ENCODE measurements at places on chromosomes 1 and 21. TPM values are rescaled to one million over a fixed set of nuclear protein-coding genes. Genes with fewer than 3 reads are reported as not detected.

AQP10 gene
- 3.0 TPM for polyA plus RNA-seq

CHRM3 gene
- 5.7 TPM for polyA plus RNA-seq

VANGL2 gene
- 8.9 TPM for polyA plus RNA-seq

DNA sequence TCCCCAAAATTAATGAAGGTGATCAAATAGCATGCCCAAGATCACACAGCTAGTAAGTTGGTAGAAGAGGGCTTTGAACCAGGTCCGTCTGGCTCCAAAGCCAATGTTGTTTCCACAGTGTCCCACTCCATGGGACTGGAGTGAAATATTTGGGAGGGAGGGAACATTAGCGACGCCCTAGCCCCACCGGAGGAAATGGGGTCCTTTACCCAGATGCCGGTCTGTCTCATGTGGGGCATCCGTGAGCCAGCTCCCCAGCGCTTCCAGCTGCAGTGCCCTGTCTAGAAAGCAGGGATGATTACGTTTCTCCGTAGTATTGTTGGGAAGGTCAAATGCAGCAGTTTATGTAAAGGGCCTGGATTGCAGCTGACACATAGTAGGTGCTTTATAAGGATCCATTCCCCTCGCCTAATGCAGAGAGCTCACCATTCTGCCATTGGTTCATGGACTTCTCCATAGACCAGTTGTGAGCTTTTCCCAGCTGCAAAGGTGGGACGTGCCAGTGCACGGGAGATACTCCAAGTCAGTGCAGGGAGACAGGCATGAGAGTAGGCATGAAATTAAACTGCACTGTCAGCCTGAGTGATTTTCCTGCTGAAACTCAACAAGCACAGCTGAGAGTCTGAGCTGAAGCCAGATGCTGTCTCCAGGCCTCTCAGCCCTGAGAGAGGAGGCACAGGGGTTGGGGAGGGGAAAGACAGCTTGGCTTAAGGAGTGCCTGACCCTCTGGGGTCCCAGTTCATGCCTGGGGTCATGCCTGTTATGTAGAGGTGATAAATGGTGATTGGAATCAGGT lies 24.7 kb downstream of the QSOX1 start:
- no peak overlapping the region for H3K4me3 ChIP-seq
- no peaks in the 10 kb centered on the region for H3K4me1 ChIP-seq
- no peak overlapping the region for H3K27ac ChIP-seq
- H3K36me3 ChIP-seq, result no peaks in the 10 kb centered on the region

CACNA1S gene
- not detected for polyA plus RNA-seq

GRCh38 chr1:92795166-92795565 lies 10.3 kb upstream of the EVI5 start:
- H3K27ac ChIP-seq, result no peak overlapping the region
- H3K4me1 ChIP-seq, result no peaks in the 10 kb centered on the region
- no peaks in the 10 kb centered on the region for H3K27me3 ChIP-seq
- no peak for DNase-seq
- H3K4me3 ChIP-seq, result no peak overlapping the region

Measured in hepatocyte (in vitro differentiated cells).